Stimulated activated naive CD8-positive, alpha-beta T cell treated with anti-CD3 and anti-CD28 coated beads, Interleukin-15, Interleukin-2, amounts not matched to agents 100 U/mL and 50 U/mL, for 24 hours (primary cell): ENCODE measurements at places on chromosomes 6 and 20.

- DNase-seq, result no peak
Observed at GRCh38 chr6:152423216-152424103, 213.7 kb downstream of the SYNE1 start.

GRCh38 chr6:11952316-11952715, 59.8 kb upstream of the HIVEP1 start:
- no peak for DNase-seq

- no peak for DNase-seq
Observed at GRCh38 chr6:74071214-74071613, 375.2 kb downstream of the CD109 start.

GRCh38 chr20:58038123-58038654, 190.3 kb downstream of the ANKRD60 start:
- DNase-seq, result no peak

GRCh38 chr6:149917679-149918078, 5.2 kb downstream of the RAET1G start:
- no peak for DNase-seq

GRCh38 chr20:19692685-19693119, 65.4 kb upstream of the RIN2 start:
- DNase-seq, result peak; percentile 60

DNA sequence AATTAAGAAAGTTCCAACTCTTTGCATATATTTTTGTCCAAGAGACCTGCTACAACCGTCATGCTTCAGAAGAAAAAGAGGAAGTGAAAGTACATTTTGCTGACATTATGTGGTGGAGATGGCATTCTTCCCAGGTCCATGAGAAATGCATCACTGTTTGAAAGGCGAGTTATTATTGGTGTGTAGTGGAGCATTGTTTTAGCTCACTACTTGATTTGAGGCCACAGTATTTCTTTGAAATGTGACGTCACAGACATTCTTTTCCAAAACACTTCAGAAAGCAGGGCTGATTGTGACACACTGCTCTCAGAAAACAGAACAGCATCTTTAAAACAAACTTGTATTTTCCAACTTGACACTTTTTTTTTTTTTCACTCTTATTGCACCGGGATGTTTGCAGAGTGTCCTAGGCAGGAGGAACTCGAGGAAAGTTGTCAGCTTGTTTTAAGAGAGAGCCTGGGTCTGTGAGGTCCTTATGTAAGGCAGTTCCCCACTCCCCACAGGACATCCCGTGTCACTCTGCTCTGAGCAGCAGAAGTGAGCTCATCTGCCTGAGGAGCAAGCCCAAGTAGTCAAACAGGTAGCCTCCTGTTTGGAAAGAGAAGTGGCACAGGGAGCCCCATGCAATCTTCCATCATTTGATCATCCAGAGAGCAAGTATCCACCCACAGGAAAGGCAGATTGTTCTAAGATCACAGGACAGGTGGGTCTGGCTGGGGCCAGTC, 1.1 kb downstream of the SPTLC3 start:
- DNase-seq, result no peak

DNA sequence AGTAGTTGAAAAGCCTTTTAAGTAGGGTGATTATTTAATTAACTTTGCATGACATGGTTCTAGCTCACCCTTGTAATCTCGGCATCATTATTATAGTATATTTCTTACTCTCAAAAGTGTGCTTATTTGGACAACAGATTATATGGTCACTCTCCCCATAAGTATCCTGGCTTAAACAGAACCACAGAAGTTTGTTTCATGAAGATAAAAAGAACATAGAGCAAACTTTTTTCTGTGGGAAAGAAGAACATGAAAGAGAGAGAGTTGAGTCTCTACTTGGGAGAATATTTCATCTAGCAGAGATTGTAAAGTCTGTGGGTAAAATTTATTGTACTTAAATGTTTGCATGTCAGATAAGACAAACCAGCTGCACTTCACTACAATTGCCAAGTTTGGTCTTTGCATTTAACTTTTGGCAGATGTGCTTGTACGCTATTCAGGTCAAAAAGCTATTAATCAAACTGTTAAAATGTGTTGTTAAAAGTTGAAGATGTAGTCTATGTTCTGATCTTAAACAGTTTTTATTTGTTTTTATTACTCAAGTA, 33.4 kb upstream of the PRIM2 start:
- DNase-seq, result no peak

GRCh38 chr6:31900917-31901414, 920 bp downstream of the ZBTB12 start:
- DNase-seq, result no peak

DNA sequence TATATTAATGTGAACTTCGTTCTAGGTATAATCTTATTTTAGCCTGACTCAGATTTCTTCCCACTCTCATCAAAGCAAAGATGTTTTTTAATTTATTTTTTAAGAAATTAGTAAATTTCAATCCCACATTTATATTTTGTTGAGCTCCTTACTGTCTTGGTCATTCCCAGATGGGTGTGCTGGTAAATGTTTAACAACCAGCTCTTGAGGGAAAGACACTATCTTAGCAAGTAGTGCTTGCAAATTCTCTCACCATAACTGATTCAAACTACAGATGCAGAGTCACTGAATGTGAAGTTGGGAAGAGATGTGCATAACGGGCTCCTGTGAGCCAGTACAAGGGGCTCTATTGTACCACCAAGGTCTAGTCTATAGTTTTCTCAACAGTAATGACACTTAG, 29.8 kb upstream of the BTN3A2 start:
- no peak for DNase-seq

GRCh38 chr20:15627089-15627488, 946.2 kb downstream of the KIF16B start:
- no peak for DNase-seq

DNA sequence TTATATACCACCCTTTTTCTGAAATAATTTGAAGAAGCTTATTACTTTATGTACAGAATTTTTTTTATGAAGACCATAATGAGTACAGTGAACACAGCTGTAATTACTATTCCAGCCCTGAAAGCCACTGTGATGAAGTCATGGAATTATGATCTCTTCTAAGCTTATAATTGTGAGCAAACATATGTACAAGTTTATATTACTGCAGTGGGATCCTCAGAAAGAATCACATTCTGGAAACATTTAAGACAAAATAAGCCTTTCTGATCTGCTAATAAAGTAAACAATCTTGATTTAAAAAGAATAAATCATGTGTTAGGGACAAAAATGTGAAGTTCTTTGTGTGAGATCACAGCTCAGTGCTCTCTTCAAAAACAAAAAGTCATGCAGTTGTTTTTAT, 560.4 kb downstream of the CD109 start:
- no peak for DNase-seq

- DNase-seq, result no peak
Observed at GRCh38 chr6:74284284-74284683, 588.3 kb downstream of the CD109 start.

- no peak for DNase-seq
Observed at GRCh38 chr6:44012078-44012493, 115.2 kb downstream of the MRPL14 start.

- no peak for DNase-seq
Observed at GRCh38 chr6:18465410-18466154, 78.4 kb downstream of the RNF144B start.

- no peak for DNase-seq
Observed at GRCh38 chr20:58268421-58268821, 40.0 kb upstream of the ANKRD60 start.
